ENCODE measurements at places on chromosomes 11 and 22.
A peak's percentile ranks its signal among the peaks of the same experiment; 100 is the strongest.

GRCh38 chr11:2517016-2517385 lies 72.2 kb downstream of the KCNQ1 start:
- no peak for DNase-seq

GRCh38 chr11:28794405-28794804 lies 686.2 kb downstream of the METTL15 start:
- DNase-seq, result no peak

GRCh38 chr22:49210606-49211005 lies 617.1 kb downstream of the BRD1 start:
- DNase-seq, result no peak

DNA sequence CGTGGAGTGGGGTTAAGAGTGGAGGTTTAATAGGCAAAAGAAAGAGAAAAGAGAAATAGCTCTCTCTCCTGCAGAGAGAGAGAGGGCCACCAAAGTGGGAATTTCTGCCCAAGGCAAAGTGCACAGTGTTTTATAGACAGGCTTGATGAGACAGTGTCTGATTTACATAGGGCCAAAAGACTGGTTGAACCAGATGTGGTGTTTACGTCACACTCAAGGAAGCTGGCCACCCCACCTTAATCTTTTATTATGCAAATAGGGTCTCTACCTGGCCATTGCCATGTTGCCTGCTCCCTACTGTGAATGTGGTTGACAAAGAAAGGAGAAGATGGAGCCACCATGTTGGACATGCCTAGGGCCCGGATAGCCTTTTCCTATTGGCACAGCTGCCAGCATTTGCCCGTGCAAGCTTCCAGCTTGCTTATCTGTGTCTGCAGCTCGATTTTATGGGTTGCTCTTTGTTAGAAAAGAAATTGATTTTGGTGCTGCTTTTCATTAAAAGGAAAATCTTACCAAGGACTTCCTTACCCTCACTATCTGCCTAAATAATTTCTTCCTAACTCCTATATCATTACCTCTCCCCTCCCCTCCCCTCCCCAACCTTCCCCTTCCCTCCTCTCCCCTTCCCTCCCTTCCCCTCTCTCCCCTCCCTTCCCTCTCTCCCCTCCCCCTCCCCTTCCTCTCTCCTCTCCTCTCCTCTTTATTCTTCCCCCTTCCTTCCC lies 436.0 kb downstream of the NELL1 start:
- no peak for DNase-seq

GRCh38 chr11:75768909-75769771 lies 562 bp downstream of the DGAT2 start:
- no peak for DNase-seq

DNA sequence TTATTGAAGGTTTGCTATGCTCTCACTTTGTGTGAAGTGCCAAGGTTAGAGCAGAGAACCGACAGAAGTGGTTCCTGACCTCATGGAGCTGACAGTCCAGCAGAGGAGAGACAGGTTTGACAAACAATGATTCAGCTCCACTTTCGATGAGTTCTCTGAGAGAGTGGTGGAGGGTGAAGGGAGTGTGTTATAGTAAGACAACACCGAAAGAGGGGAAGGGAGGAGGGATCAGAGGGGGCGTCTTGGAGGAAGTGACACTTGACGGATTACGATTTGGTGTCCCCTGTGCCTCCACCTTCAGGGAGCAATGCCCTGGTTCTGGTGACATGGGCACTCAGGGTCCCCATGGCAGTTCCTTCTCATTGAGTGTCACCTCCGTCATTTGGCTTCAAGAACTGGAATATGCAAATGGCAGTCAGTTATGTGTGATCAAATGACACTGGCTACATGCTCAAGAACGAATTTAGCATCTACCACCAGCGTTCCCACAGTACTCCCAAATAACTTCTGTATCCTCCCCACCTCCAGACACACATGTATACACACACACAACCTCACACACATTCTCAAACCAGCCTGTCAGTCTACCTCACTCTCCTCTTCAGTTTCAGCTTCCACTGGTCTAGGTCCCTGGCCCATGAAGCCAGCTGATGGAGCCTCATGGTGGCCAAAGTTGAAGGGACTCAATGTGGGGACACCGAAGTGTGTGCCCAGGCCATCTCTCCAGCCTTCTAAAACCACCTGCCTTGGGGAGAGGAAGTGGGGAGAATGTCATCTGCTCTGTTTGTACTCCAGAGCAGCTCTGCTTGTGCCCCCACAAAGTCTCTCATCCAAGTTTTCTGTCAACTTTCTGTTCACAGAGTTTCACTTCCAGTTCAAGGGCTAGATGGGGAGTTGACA lies 31.4 kb upstream of the NUP160 start:
- DNase-seq, result no peak

GRCh38 chr11:117946156-117946841 lies 17.1 kb upstream of the TMPRSS13 start:
- DNase-seq, result peak; percentile 34

- DNase-seq, result no peak
These were observed 525.1 kb upstream of the CNTN5 start for GRCh38 chr11:98495601-98496000.

DNA sequence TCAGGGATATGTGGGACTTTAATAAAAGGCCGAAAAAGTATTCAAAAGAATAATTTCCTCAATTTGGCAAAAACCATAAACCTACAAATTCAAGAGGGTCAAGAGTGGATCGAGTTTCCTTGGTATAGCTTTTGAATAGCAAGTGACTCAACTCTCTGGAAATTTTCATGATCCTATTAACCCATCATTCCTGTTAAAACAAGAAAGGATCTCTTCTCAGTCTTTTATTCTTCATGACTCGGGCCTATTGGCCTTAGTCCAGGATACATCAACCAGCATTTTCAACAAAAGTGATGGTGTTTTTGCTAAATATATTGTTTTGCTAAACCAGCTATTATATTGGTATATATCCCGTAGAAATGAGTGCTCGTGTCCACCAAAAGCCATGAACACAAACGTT lies 110.3 kb downstream of the ATXN10 start:
- no peak for DNase-seq

- DNase-seq, result no peak
These were observed 3.2 kb downstream of the NDUFS8 start for GRCh38 chr11:68033708-68034045.

- DNase-seq, result no peak
These were observed 1318.9 kb downstream of the LRRC4C start for GRCh38 chr11:40140560-40140959.

- DNase-seq, result no peak
These were observed 7.7 kb upstream of the QSER1 start for GRCh38 chr11:32884770-32885384.

GRCh38 chr11:33377412-33378370 lies 120.5 kb downstream of the HIPK3 start:
- DNase-seq, result no peak

- no peak for DNase-seq
These were observed 14.4 kb upstream of the TBC1D10A start for GRCh38 chr22:30340911-30341685.

GRCh38 chr11:36899800-36900199 lies 301.8 kb upstream of the RAG2 start:
- no peak for DNase-seq

- no peak for DNase-seq
These were observed 39.0 kb downstream of the PDGFD start for GRCh38 chr11:104124979-104125378.

DNA sequence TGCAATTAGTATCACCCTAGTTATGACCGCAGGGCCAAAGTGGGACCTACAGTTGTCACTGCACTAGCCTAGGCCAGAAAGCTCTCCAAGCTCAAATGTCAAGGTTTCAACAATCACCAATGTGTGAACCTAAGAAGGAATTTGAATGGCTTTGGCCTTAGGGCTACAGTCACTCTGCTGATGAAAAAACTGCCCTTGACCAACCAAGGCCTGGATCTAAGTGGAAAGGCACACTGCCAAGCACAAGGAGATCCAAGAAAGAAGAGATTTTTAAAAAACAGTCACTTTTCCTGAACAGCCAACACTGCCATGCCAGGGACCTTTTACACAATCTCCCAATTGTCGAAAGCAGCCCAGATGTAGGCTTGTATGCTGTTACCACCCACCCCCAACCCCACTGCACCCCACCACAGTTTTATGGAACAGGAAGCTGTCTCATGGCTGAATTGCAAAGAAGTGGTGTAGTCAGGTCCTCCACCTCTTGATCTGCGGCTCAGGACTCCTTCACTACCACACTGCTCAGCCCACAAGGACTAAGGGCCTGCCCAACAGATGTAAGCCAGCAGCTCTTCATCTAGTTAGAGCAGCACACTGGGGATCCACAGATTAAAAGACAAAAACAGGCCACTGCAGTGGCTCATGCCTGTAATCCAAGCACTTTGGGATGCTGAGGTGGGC lies 32.9 kb downstream of the SMCO4 start:
- no peak for DNase-seq

DNA sequence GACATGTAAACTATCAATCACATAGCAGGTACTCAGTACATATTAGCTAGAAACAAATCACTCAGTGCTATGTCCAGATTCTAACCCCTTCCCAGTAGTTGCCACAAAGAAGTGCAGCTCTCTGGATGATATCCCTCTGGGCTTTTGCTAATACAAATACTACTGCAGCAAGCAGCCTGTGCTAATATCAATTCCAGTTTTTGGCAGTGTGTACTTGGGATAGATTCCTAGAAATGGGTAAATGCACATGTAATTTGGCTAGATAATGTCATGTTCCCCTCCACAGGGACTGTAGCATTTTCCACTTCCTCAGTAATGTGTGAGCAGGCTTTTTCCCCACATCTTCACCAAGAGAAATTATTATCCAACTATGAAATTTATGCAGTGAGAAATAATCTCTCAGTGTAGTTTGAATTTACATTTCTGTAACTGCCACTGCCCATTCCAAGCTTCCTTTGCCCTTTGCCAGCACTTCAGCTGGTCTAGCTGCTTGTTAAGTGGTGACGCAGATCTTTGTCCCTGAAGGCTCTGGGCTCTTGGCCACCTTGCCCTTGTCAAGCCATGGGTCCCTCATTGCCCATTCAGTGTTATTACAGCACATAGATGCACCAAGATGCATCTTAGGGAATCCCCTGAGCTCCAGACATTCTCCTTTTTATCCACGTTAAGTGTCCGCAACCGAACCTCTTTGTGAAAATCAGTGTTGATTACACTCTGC lies 107.1 kb upstream of the CLPB start:
- DNase-seq, result no peak

DNA sequence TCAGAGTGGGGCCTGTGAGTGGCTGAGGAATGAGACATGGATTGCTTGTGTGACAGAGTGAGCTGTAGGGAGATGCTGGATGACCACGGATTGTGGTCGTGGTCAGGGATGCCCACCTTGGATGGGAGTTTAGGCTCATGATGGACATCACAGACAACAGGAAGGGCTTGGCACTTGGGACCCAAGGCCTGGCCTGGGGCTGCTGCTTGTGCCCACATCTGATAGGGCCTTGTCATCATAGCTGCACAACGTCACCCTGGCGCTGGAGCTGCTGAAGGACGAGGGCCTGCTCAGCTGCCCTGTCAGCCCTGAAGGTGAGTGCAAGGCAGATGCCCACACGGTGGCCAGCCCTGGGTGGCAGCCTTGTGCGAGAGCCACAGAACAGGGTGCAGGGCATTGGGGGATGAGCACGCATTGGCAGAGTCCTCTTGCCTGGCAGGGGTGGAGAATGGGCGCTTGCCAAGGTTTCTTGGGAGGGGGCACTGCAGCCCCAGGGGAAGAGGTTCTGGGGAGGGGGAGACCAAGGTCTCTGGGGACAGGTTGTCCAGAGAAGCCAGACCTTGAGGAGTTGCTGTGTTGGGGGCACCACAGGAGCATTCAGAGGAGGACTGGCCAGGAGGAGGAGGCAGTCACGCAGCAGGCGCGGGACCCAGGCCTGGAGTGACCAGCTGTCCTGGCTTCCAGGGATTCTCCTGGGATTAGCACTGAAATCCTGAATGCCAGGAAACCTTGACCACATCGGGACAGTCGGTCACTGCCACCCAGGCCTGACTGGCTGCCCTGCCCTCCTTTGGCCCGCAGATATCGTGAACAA lies 25.0 kb downstream of the PARVG start:
- no peak for DNase-seq

DNA sequence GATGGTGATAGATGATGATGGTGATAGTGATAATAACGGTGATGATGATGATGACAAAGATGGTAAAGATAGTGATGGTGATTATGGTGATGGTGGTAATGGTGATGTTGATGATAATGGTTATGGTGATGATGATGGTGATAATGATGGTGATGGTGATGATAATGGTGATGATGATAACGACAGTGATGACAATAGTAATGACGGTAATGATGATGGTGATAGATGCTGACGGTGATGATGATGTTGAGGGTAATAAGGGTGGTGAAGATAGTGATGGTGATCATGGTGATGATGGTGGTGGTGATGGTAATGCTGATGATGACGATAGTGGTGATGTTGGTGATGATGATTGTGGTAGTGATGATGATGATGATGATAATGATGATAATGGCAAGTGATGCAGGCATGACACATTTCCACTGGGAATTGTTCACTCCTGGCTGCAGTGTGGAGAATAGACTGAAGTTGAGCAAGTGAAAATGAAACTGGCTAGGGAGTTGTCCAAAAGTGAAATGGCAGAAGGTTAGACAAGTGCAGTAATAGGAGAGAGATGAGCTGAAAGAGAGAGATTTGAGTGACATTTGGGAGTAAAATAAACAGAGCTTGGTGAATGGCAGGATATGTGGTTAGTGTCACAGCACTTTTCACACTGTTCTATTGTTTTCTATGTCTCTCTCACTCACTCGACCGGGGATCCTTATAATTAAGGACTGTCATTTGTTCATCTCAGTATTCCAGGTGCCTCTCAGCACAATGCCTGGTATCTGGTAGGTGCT lies 992.5 kb downstream of the OPCML start:
- no peak for DNase-seq

DNA sequence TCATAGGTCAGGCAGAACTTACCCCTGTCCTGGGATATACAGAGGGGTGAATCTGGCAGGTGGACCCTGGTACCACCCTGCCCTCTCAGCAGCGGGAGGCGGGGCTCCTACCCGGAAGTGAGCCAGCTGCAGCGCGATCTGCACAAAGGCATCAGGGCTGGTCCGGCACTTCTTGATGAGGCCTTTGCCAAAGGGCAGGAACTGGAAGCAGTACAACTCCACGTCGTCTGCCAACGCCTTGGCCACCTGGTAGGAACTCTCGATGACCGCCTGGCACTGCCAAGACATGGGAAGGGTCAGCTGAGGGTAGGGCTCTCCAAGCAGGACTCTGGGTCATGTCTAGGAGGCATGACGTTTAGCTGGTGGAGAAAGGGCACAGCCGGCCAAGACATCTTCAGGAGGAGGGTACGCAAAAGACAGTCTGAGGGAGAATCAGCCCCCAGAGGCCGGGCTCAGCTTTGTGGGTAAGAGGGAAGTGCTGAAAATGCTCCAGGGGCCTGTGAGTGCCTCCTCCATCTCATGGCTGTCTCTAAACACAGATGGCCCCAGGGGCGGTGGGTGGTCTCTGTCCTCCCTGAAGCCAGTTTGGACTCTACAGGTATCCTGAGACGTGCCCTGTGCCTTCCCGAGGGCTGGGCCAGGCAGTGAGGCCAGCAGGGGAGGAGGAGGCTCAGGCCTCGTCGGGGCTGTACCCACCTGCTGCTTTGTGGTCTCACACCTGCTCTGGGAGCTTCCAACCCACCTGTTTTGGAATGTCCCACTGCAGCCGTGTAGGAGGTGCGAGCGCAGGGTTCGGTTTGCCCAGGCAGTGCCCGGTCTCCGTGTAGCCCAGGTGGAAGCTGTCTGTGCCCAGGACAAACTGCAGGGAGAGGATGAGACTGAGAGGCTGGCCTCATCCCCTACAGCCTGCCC lies 6.7 kb downstream of the CPT1B start:
- DNase-seq, result no peak

Measured in activated naive CD4-positive, alpha-beta T cell treated with anti-CD3 and anti-CD28 coated beads for 36 hours (primary cell).